ENCODE measurements at places on chromosomes 11 and 22.
A peak's percentile ranks its signal among the peaks of the same experiment; 100 is the strongest.

- DNase-seq, result no peak
Observed at GRCh38 chr11:66221726-66222236, 46.7 kb upstream of the RAB1B start.

DNA sequence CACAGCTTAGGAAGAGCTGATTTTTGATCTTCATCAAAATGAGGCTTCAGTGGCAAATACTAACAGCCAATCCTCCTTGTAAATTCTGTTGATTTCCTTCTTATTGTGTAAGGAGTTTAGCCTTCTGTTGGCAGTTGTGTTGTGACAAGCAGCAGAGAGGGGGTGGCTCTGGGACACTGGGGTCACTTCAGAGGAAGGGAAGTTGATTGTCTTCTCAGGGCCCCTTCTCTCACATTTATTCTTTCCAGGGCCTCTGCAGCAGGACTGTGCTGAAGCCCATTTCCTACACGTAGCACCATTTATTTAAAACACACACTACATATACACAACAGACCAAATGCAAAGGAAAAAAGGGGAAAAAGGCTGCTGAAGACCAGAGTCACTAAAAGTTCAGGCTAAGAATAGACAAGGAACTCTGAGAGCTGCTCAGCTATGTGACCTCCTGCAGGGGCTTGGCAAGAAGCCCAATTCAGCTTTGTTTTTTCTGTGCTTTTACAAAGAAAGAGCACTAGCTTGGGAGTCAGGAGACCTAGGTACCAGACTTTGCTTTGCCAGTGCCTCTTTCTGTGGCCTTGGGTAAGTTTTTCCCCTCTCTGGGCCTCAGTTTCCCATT, 28.3 kb upstream of the UPB1 start:
- peak; percentile 67 for DNase-seq

DNA sequence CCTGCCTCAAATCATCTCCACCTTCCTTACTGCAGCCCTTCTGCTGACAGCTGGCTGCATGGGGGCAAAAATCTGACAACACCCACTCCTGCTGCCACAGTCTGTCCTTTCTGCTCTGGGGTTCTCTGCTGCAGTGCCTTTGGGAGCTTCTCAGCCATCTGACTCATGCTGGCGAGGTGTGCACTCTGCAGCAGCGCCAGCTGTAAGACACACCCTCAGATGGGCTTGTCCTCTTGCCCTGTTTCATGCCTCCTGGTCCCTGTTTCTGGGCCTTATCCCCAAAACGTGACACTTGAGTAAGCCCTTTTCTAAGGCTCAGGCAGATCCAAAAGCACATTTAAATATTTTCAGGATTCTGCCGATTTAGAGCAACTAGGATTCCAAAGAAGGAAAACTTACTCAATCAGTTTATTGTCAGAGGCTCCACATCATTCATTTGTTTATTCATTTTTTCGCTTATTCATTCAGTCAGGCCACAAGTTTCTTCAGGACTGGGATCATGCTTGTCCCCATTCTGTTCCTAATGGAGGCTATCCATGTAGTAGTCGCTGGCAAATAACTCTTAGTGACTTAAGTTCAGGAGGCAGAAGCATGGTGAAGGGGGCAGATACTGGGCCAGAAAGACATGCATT, 60.2 kb downstream of the SMIM38 start:
- DNase-seq, result no peak

- no peak for DNase-seq
Observed at GRCh38 chr11:76167590-76167989, 38.7 kb downstream of the WNT11 start.

- peak; percentile 42 for DNase-seq
Observed at GRCh38 chr11:100459811-100460210, 227.3 kb upstream of the ARHGAP42 start.

- DNase-seq, result no peak
Observed at GRCh38 chr11:128544471-128545051, 42.8 kb downstream of the ETS1 start.

GRCh38 chr11:124101737-124102136, 13.5 kb upstream of the VWA5A start:
- DNase-seq, result no peak

GRCh38 chr11:43944761-43945311, 2.4 kb downstream of the C11orf96 start:
- DNase-seq, result no peak

GRCh38 chr11:12239396-12239795, 129.0 kb downstream of the MICAL2 start:
- DNase-seq, result no peak

DNA sequence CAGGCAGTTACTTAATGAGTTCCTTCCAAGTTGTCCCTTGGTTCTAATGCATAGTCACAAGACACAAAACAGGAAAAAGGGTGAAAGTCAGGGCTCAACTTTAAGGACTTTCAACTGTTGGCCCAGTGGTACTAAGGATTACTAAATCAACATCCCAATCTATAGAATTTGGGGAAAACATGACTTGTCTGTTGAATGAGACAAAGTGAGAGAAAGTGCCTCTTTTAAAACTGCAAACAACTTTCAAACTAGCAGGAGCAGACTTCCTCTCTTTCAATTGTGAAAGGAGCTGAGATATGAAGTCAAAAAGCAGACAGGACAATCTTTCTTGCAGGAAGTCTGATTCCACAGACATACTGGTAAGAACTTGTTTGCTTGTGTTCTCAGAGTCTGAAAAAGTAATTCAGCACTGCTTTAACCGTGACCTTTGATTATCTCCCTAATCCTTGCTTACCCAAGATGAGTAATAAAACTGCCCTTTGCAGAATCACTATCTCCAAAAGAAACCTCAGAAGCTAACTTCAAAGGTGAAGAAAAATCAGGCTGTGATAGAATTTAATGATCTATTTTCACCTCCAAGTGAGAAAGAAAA, 960.7 kb upstream of the RAG2 start:
- DNase-seq, result no peak

GRCh38 chr11:124643605-124644425, 21.2 kb downstream of the TBRG1 start:
- no peak for DNase-seq

DNA sequence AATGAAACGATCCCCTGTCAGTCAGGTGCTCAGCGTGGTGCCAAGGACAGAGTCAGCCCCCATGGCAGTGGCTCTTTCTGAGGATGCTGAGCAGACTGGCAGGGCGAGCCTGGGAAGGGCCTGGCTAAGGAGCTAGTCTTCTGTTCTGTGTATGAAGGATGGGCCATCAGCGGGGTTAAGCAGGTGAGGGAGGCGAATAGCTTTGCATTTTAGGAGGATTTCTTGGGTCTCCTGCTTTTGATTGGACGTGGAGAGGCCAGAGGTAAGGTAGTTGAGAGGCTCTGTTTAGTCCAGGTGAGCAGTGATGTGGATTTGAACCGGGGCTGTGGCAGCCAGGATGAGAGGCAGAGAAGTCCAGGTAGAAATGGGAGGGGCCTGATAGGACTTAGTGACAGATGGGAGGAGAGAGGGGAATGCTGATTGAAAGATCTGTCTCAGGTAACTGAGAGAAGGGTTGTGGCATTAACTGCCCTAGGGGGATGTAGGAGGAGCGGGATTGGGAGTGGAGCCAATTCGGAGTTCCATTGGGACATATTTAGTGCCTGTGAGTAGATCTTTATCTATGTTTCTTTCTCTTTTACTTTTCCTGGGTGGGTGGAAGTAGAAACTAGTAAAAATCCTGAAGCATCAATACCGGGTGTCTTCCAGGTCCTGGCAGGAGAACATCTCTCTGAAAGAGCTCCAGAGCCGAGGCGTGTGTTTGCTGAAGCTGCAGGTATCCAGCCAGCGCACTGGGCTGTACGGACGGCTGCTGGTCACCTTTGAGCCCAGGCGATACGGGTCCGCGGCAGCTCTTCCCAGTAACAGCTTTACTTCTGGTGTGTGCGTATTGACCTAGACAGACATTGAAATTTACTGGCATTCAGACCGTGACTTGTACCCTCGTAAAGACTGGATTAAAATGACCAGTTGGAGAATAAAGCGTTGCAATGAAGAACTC, 2.0 kb downstream of the IGHMBP2 start:
- DNase-seq, result no peak

DNA sequence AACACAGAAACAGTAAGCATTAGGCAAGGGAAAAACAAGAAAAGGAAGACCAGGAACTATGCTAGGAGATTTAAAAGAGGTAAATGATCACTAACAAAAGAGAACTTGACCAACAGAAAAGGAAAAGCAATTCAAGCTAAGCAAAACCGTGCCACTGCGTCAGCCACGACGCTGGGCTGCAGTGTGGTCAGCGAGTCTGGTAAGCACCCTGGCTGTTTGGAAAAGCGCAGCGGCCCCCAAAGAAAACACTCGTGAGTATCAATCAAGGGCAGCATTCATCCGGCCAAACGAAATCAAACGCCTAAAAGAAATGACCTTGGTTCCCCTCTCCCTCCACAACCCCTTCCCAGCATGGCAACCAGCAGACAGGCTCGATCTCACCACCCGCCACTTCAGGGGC, 28.8 kb downstream of the PACSIN2 start:
- no peak for DNase-seq

DNA sequence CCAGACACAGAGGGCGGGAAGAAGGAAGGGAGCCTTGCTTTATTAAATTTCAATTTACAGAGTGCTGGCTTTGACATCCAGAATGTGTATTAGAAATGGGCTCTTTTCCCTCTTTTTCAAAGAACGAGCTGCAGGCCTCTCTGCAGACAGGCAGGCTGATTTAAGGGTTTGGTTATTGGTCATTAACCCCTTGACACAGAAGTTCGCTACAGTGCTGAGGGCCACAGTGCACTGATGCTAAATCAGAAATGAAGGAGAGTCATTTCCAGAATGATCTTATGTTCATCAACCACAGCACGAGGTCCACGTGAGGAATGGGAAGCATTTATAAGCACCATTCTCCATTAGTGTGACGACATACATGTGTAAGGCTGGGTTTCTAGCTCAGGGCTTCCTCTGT, 51.8 kb downstream of the CSNK2A3 start:
- no peak for DNase-seq

- no peak for DNase-seq
Observed at GRCh38 chr11:9861860-9862725, 198.2 kb downstream of the SWAP70 start.

- DNase-seq, result no peak
Observed at GRCh38 chr11:109320595-109320994, 101.4 kb upstream of the C11orf87 start.

GRCh38 chr11:1652771-1653540, 23.4 kb downstream of the KRTAP5-5 start:
- DNase-seq, result no peak

- DNase-seq, result no peak
Observed at GRCh38 chr11:68345776-68346461, 33.5 kb downstream of the LRP5 start.

DNA sequence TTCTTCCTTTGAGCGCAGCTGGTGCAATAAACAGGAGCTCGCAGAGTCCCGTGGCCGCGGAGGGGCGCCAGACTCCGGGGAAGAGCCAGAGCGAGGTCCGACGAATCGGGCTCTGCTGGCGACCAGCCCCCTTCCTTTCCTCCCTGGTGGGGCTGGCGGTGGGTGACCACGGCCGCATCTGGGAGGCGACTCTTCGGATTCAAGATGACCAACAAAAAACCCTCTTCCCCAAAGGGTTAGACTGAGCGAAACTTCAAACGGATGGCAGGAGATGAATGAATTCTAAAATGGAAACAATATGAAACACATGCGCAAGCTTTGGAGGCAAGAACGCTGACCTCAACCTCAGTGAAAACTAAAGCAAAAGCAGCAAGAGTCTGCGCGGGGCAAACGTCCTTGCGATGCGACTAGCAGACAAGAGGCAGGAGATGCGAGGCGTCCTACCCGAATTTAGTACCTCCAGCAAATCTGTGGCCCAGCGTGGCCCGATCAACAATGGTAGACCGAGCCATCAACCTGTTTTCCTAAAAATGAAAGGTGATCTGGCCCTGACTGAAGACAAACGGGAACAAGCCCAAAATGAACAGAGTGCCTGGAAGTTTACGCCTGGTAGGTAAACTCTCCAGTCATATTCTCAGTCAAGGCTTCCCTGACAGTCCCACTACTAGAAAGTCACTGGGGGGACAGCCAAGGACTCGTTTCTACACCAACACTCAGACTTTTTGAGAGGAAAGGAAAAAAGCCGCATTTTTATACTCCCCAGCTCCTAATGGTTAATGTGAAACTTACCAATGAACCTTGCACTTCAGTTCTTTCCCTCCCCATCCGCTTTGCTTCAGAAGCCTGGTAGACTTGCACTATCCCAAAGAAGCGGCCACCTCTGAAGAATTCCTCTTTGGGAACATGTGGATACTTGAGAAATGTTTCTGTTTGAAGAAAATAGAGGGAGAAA, 11.6 kb downstream of the MMP3 start:
- peak; percentile 27 for DNase-seq

GRCh38 chr22:44277386-44278135, 35.2 kb downstream of the SHISAL1 start:
- no peak for DNase-seq

DNA sequence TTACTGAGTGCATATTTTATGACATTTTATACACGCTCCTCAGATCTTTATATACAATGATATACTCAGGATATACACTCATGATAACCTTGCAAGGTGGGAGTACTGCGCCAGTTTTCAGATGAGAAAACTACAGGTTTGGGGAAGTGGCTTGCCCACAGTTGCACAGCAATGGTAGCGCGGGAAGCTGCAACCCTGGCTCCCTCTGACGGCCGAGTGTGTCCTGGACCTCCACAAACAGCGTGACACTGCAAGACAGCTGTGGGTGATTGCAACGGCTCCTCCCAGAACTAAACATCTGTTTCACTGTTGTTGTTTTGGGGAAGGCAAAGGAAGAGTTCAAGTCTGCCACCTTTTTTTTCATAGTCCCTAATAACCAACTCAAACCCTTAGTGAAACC, 47.0 kb downstream of the PACSIN2 start:
- DNase-seq, result no peak

DNA sequence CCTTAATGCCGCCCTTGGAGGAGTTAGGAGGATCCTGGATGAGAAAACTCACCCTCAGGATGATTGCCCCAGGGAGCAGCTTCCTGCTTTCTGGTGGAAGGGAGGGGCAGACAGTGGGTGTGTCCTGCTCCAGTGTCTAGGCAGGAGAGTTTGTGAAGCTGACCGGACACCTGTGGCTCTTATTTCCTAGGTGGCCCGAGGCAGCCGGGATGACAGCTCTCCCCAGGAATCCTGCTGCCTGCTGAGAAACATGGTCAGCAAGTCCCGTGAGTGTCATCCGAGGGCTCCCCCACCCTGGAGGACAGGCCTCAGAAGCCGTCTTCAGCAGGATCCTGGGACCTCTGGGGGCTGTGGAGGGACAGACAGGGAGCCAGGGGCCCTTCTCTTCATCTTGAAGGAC, 50.4 kb downstream of the ST3GAL4 start:
- no peak for DNase-seq
